ENCODE measurements at places on chromosomes 1 and 21.

DNA sequence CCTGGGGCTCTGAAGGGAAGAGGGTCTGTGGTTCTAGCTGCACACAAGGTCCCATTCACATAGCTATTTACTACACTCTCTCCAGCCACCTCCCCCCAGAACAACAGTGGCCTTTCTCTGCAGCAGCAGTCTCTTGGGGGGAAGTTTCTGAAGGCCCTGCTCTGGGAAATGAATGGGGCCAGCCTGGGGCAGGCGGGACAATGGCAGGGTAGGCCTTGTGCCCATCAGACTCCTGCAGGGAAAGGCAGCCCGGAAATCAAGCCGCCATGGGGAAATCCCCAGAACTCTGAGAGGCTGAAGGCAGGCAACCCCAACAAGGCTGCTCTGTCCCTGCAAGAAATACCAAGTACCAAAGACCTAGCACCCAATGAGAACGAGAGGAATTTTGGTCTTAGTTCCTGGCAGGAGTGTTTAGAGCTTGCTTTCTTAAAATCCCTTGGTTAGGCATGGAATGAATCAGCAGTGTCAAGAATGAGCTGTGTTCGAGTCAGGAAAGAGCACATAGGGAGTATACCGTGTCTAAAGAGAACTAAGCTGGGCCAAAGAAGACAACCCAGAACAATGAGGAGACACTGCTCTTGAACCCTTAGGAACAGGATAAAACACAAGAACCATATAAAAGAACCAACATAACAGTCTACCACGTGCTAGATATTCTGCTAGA lies 11.3 kb downstream of the ARHGEF11 start:
- DNase-seq, result no peak

DNA sequence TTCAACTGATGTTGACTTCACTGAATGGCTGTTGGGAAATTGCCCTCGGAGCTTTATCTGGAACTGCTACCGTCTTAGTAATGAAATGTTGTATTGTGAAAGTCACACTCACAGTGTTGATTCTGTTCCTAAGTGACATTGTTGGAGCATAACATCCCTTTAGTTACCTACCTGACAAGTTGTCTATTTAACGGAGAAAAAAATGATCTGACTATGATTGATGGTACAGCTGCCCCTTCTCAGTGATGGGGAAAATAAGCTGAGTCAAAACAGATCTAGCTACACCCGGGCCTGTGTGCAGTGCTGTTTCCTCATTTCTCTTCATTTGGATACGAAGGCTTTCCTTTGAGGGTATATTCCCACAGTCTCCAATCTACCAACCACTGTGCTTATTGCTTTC lies 472.3 kb upstream of the BRINP3 start:
- DNase-seq, result no peak

- DNase-seq, result peak; percentile 65
Observed at GRCh38 chr1:17419626-17420328, 19.7 kb downstream of the RCC2 start.

GRCh38 chr1:158283965-158284364 lies 5.8 kb upstream of the CD1C start:
- no peak for DNase-seq

GRCh38 chr1:50611675-50612074 lies 188.4 kb upstream of the DMRTA2 start:
- DNase-seq, result no peak

- no peak for DNase-seq
Observed at GRCh38 chr21:41427556-41427955, 1.5 kb downstream of the MX1 start.

DNA sequence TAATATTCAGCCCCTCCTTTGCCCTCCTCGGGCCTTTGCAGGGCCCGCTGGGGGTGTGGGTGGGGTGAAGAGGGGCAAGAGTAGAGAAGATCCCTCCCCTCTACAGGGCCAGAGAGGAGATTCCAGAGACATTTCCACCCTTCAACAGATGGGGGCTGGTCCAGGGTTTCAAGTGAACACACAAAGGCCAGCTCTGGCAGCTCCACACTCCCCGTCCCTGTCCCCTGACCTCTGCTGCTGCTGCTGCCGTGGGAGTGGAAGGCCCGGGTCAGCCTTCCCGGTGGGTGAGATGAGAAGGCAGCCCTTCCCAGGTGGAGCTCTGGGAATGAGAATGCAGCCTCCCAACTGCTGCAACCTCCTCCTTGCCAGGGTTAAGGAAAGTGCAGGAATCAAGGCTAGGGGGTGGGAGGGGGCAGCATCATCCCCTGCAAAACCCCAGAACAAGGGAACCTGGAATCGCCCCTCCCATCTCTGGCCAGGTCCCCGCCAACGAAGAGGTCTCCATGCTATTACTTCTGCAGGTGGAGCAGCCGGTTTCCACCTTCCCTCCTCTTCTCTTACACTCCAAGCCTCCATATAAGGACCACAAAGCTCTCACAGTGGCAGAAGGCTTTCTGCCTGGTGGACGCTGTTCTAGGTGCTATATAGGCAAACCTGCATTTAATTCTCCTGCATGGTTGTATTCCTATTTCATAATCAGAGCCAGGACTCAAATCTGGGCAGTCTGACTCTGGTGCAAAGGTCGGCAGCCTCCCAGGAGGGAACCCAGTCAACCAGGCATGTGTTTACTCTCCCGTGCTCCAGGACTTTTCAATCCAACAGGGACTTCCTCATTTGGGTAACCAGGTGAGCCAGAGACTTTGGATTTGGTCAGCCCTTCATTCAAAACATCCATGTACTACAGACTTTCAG lies 22.9 kb upstream of the ARHGEF10L start:
- no peak for DNase-seq

DNA sequence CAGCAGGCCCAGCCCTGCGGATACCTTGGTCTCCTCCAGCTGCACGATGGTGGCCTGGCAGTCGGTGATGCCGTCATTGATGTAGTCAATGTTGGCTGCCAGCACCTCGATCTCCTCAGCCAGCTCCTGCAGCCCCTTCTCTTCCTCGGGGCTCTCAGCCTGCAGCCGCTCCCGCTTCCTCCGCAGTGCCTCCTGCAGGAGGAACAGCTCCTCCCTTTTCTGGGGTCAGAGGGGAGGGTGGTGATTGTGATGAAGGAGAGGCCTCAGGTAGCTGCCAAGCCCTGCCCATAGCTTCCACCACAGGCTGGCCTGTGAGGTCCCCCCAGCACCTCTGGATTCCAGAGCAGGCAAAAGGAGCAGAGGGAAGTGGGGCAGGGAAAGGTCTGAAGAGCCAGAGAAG lies 33.4 kb downstream of the KIF21B start:
- no peak for DNase-seq

DNA sequence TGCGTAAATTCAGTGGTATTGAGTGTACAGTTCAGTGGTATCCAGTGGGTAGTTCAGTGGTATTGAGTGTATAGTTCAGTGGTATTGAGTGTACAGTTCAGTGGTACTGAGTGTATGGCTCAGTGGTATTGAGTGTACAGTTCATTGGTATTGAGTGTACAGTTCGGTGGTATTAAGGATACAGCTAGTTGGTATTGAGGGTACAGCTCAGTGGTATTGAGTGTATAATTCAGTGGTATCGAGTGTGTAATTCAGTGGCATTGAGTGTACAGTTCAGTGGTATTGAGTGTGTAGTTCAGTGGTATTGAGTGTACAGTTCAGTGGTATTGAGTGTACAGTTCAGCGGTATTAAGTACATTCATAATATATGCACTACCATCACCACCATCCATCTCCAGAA lies 23.5 kb upstream of the KCNAB2 start:
- no peak for DNase-seq

- DNase-seq, result no peak
Observed at GRCh38 chr1:31667065-31667785, 22.5 kb upstream of the PEF1 start.

DNA sequence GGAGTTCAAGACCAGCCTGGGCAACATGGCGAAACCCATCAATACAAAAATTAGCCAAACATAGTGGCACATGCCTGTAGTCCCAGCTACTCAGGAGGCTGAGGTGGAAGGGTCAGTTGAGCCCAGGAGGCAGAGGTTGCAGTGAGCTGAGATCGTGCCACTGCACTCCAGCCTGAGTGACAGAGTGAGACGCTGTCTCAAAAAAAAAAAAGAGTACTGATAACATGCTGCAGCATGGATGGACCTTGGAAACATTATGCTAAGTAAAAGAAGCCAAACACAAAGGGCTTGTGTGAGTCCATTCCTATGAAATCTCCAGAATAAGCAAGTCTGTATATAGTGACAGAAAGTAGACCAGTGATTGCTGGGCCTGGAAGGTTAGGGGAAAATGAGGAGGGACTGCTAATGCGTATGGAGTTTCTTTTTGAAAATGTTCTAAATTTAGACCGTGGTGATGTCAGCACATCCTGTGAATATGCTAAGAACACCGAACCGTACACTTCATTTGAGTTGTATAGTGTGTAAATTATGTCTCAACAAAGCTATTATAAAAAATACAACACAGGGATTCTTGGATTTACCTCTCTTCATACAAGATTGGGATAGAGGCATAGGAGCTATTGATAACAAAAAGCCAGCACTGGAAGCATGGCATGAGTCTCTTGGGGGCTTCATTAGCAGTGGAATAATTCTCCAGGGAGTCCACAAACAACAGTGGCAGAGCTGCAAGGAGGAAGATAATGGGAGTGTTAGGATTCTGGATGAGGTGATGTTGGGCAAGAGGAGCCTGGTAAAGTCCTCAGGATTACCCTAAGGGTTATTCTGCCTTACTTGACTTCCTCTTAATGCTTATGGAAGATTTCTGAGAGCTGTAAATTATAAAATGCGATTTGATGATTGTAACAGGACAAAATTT lies 73.5 kb downstream of the TTC3 start:
- no peak for DNase-seq

DNA sequence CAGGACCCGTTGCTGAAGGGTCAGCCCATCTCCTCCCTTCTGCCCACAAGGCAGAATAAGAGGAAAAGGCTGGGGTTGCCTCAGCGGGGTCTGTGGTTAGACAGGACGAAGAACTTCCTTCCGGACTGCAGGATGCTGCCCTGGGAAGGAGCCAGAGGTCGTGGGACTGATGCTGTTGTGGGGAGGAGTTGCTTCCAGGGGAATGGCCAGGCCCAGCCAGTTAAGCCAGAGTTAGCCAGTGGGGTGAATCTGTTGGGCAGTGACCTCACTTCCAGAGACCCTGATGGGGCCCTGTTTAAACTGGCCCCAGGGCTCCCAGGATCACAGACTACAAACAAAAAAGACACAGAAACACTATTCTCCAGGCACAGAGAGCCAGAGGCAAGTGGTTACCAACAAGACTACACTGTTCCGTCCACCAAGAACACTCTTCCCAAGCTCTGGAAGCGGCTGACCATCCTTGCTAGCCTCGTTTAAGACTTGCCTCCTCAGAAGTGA lies 13.0 kb downstream of the FAM229A start:
- DNase-seq, result no peak

DNA sequence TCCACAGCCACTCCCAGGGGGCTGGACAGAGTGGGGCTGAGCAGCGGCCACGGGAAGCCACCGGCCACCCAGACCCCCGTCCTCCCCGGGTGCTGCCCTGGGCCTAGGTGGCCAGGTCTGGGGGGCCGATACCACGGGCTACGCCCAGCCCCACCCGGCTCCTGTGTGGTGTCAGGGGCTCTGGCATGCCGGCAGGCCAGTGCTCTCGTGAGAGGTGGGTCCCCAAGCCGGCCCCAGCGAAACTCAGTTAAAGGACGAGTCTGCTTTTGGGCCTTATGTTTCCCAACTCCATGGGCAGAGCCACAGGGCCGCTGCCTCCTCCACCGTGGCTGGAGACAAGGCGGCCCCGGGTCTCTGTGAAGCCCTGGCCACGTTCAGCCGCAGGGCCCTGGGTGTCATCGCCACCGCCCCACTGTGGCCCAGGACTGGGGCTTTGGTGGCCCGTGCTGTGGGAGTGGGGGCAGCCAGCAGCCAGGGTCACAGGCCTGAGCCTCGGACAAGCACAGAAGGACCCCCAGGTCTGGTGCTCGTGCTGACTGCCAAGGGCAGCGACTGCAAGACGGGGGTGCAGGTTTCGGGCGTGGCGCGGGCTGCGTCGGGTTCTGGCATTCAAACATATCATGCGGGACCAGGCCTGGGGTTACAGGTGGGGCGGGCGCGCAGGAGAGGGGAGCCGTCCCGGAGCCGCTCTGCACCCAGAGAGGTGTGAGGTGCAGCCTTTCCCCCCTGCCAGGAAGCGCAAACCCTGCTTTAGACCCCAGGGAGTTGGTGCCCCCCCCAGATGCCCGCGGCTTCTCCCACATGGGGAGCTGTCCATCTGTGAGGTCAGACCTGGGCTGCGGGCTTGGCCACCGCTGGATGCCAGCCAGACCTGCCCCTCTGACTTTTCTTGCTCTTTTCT lies 11.9 kb upstream of the C1orf159 start:
- no peak for DNase-seq

- no peak for DNase-seq
Observed at GRCh38 chr1:231318568-231318967, 19.1 kb downstream of the EXOC8 start.

GRCh38 chr1:187396929-187397796 lies 568.4 kb downstream of the PLA2G4A start:
- no peak for DNase-seq

DNA sequence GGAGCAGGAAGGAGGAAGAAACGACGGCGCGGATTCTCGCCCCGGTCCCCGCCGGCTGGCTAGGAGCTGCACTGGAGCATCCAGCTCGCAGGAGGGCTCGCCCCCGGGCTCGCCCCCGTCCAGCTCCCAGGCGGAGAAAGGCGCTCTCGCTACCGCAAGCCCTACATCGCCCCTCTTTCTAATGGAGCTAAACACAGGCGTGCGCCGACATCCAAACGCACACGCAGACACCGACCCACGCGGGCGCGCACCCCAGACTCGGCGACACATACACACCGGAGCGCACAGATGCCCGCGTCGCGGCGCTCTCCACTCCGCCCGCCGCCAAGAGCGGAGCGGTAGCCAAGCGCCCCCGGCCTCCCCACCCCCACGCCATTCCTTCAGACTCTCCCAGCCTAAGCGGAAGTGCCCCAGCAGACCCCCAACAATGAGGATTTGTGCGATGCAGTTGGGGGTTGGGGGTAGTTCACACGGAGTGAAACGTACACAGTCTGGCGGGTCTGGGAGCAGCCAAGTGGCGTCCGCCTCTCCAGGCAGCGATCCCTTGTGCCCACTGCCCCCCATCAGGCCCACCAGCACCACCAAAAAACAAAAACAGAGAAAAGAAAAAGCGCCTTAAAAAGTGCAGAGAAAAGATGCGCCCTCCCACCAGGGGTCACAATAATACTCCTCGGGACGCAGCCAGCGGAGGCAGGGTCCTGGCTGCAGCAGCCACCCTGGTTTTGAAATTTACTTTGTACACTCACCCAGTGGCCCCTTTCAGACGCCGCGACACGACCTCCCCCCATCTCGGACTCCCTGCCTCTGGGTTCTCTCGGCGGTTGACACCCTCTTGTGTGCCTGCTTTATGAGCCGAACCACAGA lies 1.4 kb downstream of the DAB1 start:
- DNase-seq, result no peak

GRCh38 chr1:38075191-38075590 lies 28.6 kb upstream of the POU3F1 start:
- no peak for DNase-seq

GRCh38 chr1:39063191-39063590 lies 37.0 kb downstream of the NDUFS5 start:
- DNase-seq, result no peak

- no peak for DNase-seq
Observed at GRCh38 chr21:34337741-34338140, 26.1 kb upstream of the KCNE2 start.

- no peak for DNase-seq
Observed at GRCh38 chr21:36437745-36438128, 42.2 kb downstream of the CLDN14 start.
